GM12878 (cell line): ENCODE measurements at places on chromosomes 11 and 22. TPM values are rescaled to one million over a fixed set of nuclear protein-coding genes. Genes with fewer than 3 reads are reported as not detected.

- H3K36me3 ChIP-seq: no peaks in the 10 kb centered on the region
- no peak overlapping the region for H3K27ac ChIP-seq
- H3K27me3 ChIP-seq: no peaks in the 10 kb centered on the region; the same call in 1 of the 2 replicates
- DNase-seq: no peak
- H3K4me1 ChIP-seq: no peaks in the 10 kb centered on the region
These were observed 25.9 kb downstream of the MRGPRG start for GRCh38 chr11:3192511-3193372.

GRCh38 chr11:1293619-1294015, 15.8 kb downstream of the TOLLIP start:
- H3K4me3 ChIP-seq: no peak overlapping the region
- no peaks in the 10 kb centered on the region for H3K27me3 ChIP-seq
- H3K27ac ChIP-seq: no peak overlapping the region
- H3K36me3 ChIP-seq: peaks cover 11% of the 10 kb centered on the region; the same call in 1 of the 2 replicates

- H3K36me3 ChIP-seq: no peaks in the 10 kb centered on the region
- H3K27me3 ChIP-seq: no peaks in the 10 kb centered on the region
- H3K4me3 ChIP-seq: no peak overlapping the region
- no peak for DNase-seq
- no peaks in the 10 kb centered on the region; the same call in 1 of the 2 replicates for H3K4me1 ChIP-seq
These were observed 2.2 kb downstream of the OR51E2 start for GRCh38 chr11:4695442-4695841.

DNA sequence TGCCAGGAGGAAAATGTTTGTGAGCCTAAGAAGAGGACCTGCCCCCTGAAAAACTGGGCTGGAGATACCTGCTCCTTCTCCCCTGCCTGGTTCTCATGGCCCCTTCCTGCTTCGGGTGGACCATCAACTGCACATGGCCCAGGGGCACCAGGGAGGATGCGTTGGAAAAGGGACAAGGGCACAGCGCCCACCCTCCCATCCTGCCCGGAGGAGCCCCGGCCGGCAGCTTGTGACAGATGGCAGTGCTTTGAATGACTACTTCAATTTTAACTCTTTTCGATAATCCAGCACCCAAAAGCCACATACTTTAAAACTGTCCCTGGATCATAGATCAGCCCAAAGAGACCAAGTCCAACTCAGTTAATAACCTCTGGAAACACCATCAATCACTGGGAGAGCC, 135.8 kb upstream of the NECTIN1 start:
- H3K4me1 ChIP-seq: no peaks in the 10 kb centered on the region
- no peak overlapping the region for H3K4me3 ChIP-seq
- no peaks in the 10 kb centered on the region for H3K36me3 ChIP-seq
- no peak for DNase-seq
- peaks cover 3% of the 10 kb centered on the region for H3K27me3 ChIP-seq
- no peak overlapping the region for H3K27ac ChIP-seq

- H3K4me1 ChIP-seq: no peaks in the 10 kb centered on the region
- H3K36me3 ChIP-seq: 0 out of 2 replicates have a peak, but pooled peaks cover 2% of the 10 kb centered on the region
- no peak for DNase-seq
These were observed 70.6 kb downstream of the PHF21A start for GRCh38 chr11:46050662-46051061.

- H3K27ac ChIP-seq: no peak overlapping the region
- no peak overlapping the region for H3K4me3 ChIP-seq
- DNase-seq: no peak
- H3K27me3 ChIP-seq: peaks cover 16% of the 10 kb centered on the region
- no peaks in the 10 kb centered on the region for H3K4me1 ChIP-seq
These were observed 91.5 kb downstream of the CACNA1I start for GRCh38 chr22:39661842-39662685.

- no peaks in the 10 kb centered on the region for H3K36me3 ChIP-seq
- H3K4me1 ChIP-seq: peaks cover 20% of the 10 kb centered on the region
- no peaks in the 10 kb centered on the region for H3K27me3 ChIP-seq
- no peak for DNase-seq
- H3K27ac ChIP-seq: no peak overlapping the region
These were observed 6.4 kb upstream of the EHF start for GRCh38 chr11:34614344-34615104.

Gene SPCS2
- 143 and 145 TPM in 2 replicates for total RNA-seq

Gene E2F8
- 15.6 and 20.3 TPM in 2 replicates for total RNA-seq

Gene VWCE
- 2.7 and 4.0 TPM in 2 replicates for total RNA-seq

Gene RAC2
- 382 and 386 TPM in 2 replicates for total RNA-seq

Gene CTSW
- 1.5 and 1.9 TPM in 2 replicates for total RNA-seq

Gene NCAM1
- 0.13 and 0.23 TPM in 2 replicates for total RNA-seq

Gene NEFH
- 0.11 and 0.13 TPM in 2 replicates for total RNA-seq

Gene SIRT3
- total RNA-seq: 12.9 and 15.1 TPM in 2 replicates
